Naive thymus-derived CD4-positive, alpha-beta T cell (primary cell): ENCODE measurements at places on chromosomes 5 and 9. TPM values are rescaled to one million over a fixed set of nuclear protein-coding genes. Genes with fewer than 3 reads are reported as not detected.

Gene ABO
- total RNA-seq, result 1.7 TPM

DNA sequence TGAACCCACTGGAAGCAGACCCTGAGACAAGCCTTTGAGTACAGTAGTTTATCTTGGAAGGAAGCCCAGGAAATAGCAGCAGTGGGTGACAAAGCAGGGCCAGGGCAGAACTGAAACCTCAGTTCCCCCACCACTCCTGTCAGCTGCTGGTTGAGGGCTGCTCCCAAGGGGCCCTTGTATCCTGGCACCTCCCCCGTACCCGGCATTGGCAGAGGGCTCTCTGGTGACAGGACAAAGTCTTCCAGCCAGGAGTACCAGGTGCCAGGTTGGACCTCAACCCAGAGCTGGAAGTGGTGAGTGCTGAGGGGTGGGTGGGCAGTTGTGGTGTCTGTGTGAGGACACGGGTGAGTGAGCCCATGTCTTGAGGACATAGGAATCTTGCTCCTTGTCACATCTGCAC, 123.3 kb downstream of the PHF2 start:
- no peak for DNase-seq
- no peaks in the 10 kb centered on the region for H3K36me3 ChIP-seq
- H3K4me1 ChIP-seq, result no peaks in the 10 kb centered on the region
- H3K4me3 ChIP-seq, result no peak overlapping the region
- H3K27ac ChIP-seq, result no peak overlapping the region
- no peaks in the 10 kb centered on the region for H3K27me3 ChIP-seq

Gene CTSV
- 0.24 and 0.66 TPM in 2 replicates for total RNA-seq

- DNase-seq, result no peak
- no peaks in the 10 kb centered on the region for H3K27me3 ChIP-seq
- H3K36me3 ChIP-seq, result no peaks in the 10 kb centered on the region
- no peaks in the 10 kb centered on the region for H3K4me1 ChIP-seq
Measured at GRCh38 chr5:168443950-168444700, 42.1 kb upstream of the RARS1 start.

Gene OSMR
- total RNA-seq, result 0.05 TPM in 1 of 2 replicates, not detected in the other

GRCh38 chr5:173488144-173488543, 128.3 kb downstream of the BOD1 start:
- no peaks in the 10 kb centered on the region for H3K4me1 ChIP-seq
- no peak for DNase-seq
- no peaks in the 10 kb centered on the region for H3K36me3 ChIP-seq
- H3K27me3 ChIP-seq, result no peaks in the 10 kb centered on the region
- no peak overlapping the region for H3K27ac ChIP-seq
- H3K4me3 ChIP-seq, result no peak overlapping the region

DNA sequence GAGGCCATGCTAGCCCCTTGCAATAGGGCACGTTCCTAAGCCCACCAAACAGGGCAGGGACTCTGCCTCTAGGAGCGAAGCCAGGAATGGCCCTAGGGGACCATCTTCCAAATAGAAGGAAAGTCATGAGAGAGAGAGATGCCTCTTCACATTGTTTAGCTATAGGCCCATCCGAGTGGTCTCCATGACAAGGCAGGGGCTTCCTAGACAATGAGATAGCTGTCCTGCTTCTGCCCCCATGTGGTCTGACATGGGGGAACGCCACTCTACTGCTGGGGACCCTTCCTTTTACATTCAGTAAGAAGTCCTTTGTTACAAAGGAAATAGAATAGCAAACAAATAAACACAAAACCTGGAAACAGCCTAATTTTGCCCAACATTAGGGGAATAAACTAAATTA, 17.9 kb upstream of the KIF4B start:
- no peaks in the 10 kb centered on the region for H3K36me3 ChIP-seq
- H3K4me1 ChIP-seq, result no peaks in the 10 kb centered on the region
- no peak overlapping the region for H3K27ac ChIP-seq
- no peak for DNase-seq

DNA sequence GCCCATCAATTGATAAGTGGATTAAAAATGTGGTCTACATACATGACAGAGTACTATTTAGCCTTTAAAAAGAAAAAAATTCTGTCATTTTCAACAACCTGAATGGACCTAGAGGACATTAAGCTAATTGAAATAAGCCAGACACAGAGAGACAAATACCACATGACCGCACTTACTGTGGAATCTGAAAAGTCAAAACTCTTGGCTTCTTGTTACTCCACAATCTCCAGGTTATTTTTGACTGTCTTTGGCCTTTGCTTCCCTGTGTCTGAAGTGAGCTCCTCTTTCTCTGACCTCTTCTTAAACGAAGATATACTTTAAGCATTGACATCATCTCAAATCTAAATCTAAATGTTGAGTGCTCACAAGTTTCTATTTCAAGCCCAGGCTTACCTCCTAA, 265.5 kb upstream of the ADRA1B start:
- no peaks in the 10 kb centered on the region for H3K36me3 ChIP-seq
- DNase-seq, result no peak
- H3K4me3 ChIP-seq, result no peak overlapping the region
- no peak overlapping the region for H3K27ac ChIP-seq
- no peaks in the 10 kb centered on the region for H3K4me1 ChIP-seq

Gene ZNF454
- total RNA-seq, result not detected

GRCh38 chr9:91174772-91175171, 186.9 kb downstream of the AUH start:
- H3K4me3 ChIP-seq, result no peak overlapping the region
- H3K4me1 ChIP-seq, result peaks cover 25% of the 10 kb centered on the region
- peak; percentile 43 for DNase-seq

DNA sequence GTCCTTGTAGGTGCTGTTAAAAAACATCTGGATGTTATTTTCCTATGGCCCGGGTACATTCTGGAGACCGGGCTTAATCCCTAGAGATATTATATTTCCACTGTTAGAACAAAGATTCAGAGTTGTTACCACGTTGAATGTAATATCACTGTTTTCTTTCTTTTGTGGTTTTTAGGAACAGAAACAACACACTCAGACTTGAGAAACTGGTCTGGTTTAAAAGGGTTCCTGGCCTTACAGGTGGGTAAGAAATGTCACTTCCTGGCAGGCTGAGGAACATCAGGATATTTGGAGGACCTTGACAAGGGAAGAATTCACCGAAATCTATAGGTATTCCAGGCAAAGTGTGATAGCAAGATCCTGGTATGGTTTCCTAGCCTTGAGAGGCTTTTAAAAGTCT, 10.3 kb upstream of the ANXA2R start:
- no peaks in the 10 kb centered on the region for H3K27me3 ChIP-seq
- no peak for DNase-seq
- H3K36me3 ChIP-seq, result no peaks in the 10 kb centered on the region

- no peaks in the 10 kb centered on the region for H3K27me3 ChIP-seq
- H3K36me3 ChIP-seq, result no peaks in the 10 kb centered on the region
- peak overlapping the region; percentile 35 for H3K4me3 ChIP-seq
- H3K27ac ChIP-seq, result peak overlapping the region; percentile 75
- H3K4me1 ChIP-seq, result peaks cover 29% of the 10 kb centered on the region
Measured at GRCh38 chr5:180689071-180689694, 39.8 kb upstream of the FLT4 start.

- no peaks in the 10 kb centered on the region for H3K4me1 ChIP-seq
- no peaks in the 10 kb centered on the region for H3K36me3 ChIP-seq
- no peak overlapping the region for H3K27ac ChIP-seq
- H3K4me3 ChIP-seq, result no peak overlapping the region
Measured at GRCh38 chr5:65184780-65185179, 296.9 kb downstream of the ADAMTS6 start.

Gene CCNG1
- 114 and 116 TPM in 2 replicates for total RNA-seq

GRCh38 chr5:53167836-53168235, 58.3 kb upstream of the MOCS2 start:
- H3K27me3 ChIP-seq, result no peaks in the 10 kb centered on the region
- no peak overlapping the region for H3K4me3 ChIP-seq
- H3K4me1 ChIP-seq, result no peaks in the 10 kb centered on the region
- no peak for DNase-seq
- no peaks in the 10 kb centered on the region for H3K36me3 ChIP-seq

DNA sequence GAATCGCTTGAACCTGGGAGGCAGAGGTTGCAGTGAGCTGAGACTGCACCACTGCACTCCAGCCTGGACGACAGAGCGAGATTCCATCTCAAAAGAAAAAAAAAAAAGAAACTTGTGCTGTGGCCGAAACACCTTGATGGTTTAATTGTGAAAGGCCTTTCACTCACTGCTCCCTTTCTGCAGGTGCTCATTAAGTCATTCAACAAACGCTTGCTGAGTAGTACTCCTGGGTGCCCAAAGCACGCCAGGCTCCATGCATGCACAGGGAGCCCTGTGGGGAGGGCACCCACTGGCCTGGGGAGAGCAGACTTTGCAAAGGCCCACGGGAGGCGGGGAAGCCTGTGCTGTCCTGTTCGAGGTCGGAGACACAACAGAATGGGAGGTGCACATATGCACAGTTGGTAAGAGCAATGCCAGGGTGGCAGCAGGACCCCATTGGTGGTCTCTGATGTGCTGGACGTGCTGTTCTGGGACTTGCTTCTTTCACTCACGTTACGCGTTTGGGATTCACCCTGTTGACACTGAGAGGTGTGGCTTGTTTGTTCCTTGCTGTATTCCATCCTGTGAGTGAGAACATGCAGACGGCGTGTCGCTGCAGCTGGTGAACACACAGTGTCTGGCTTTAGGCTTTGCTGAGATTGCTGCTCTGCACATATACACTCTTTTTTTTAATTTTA, 3.0 kb upstream of the ENTPD2 start:
- H3K27ac ChIP-seq, result no peak overlapping the region
- no peak overlapping the region for H3K4me3 ChIP-seq
- peaks cover 8% of the 10 kb centered on the region for H3K27me3 ChIP-seq
- DNase-seq, result no peak
- H3K36me3 ChIP-seq, result no peaks in the 10 kb centered on the region

GRCh38 chr9:136306211-136307208, 2.6 kb upstream of the CCDC187 start:
- H3K4me3 ChIP-seq, result no peak overlapping the region
- no peaks in the 10 kb centered on the region for H3K36me3 ChIP-seq
- H3K27ac ChIP-seq, result no peak overlapping the region
- H3K4me1 ChIP-seq, result no peaks in the 10 kb centered on the region
- DNase-seq, result no peak
- H3K27me3 ChIP-seq, result no peaks in the 10 kb centered on the region

Gene SPATA31E1
- total RNA-seq, result not detected

- no peak overlapping the region for H3K4me3 ChIP-seq
- no peaks in the 10 kb centered on the region for H3K36me3 ChIP-seq
- no peak for DNase-seq
Measured at GRCh38 chr5:160463740-160464465, 42.2 kb downstream of the PTTG1 start.

- H3K4me3 ChIP-seq, result no peak overlapping the region
- peaks cover 48% of the 10 kb centered on the region for H3K4me1 ChIP-seq
- H3K36me3 ChIP-seq, result peaks cover 4% of the 10 kb centered on the region
- H3K27me3 ChIP-seq, result no peaks in the 10 kb centered on the region
Measured at GRCh38 chr9:137452761-137453642, 6.1 kb downstream of the NSMF start.

Gene MELK
- total RNA-seq, result not detected

DNA sequence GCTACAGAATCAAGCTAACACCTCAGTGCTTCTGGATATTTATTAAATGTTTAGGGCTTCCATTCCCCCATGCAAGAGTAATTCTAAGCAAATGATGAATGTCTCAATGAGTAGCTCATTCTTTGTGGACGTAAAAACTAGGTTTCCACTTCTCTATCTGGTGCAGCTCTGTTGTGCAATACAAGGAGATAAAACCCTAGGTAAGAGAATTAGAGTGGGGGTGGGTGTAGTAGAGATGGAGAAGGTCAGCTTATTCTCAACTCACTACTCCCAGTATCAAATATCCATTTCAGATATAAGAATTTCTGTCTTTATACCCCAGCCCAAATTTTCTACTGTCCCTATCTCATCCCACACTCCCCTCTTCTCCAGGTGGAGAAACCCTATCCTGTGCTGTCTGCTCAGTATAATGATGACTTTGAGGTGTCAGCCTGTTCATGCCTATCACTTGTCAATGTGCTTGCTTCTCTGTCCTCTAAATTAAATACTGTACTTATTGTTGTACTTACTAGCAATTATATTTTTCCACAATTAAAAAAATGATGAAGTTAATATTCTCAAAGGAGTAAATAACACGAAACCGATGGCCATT, 4.3 kb upstream of the FYB1 start:
- peaks cover 21% of the 10 kb centered on the region for H3K4me1 ChIP-seq
- H3K4me3 ChIP-seq, result no peak overlapping the region
- DNase-seq, result no peak
- H3K27ac ChIP-seq, result no peak overlapping the region
- no peaks in the 10 kb centered on the region for H3K27me3 ChIP-seq

GRCh38 chr5:96905864-96906263, 29.6 kb downstream of the ERAP2 start:
- H3K36me3 ChIP-seq, result peaks cover 4% of the 10 kb centered on the region
- no peaks in the 10 kb centered on the region for H3K27me3 ChIP-seq
- H3K27ac ChIP-seq, result no peak overlapping the region
- no peaks in the 10 kb centered on the region for H3K4me1 ChIP-seq

DNA sequence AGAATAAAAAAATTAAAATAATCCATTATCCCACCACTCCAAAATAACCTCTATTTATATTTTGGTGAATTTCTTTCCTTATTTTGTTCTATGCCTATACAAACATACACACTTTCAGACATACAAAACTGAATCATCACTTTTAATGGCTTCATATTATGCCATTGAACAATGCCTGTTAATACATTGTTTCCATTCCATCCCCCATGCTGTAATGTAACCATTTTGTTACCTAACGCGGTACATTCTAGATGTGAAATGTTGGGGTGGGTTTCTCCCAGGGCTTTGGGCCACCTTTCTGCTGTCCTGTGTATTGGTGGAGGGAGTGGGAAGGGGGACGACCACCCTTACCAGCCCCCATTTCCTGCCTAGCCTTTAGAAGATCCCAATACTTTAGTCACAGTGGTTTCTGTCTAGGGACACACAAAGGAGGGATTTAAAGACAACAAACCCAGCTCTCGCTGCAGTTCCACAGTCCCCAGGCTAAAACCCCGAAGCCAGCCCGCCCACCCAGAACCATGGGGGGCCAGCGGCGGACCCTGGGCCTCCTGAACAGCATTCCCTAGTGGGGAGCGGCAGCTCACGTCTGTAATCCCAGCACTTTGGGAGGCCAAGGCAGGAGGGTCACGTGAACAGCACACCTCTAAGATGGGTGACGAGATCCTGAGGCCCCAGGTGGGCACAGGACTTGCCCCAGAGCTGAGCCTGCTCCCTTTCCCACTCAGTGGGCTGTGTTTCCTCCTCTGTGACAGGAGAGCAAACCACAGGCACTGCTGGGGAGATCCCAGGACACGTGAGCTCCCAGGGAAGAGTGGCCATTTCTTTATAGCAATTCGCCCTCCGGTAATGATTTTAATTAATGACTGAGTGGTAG, 56.9 kb upstream of the STXBP1 start:
- no peaks in the 10 kb centered on the region for H3K27me3 ChIP-seq
- H3K4me3 ChIP-seq, result no peak overlapping the region
- peaks cover 40% of the 10 kb centered on the region for H3K4me1 ChIP-seq
- DNase-seq, result no peak
